ENCODE measurements at places on chromosomes 11 and 22.

DNA sequence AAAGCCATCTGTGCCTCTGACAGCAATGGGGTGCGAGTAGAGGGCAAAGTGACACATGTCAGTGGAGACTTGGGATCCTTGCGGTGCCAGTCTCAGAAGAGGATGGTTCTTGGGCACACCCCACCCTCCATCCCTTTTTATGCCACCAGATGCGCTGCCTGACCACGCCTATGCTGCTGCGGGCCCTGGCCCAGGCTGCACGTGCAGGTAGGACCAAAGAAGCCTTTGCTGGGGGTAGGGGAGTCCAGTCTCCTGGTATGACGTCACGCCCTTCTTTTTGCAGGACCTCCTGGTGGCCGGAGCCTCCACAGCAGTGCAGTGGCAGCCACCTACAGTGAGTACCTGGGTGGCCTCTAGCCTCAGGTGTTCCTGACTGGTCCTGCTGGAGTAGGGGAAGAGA is 1.5 kb downstream of the NDUFS8 start:
- DNase-seq, result no peak

DNA sequence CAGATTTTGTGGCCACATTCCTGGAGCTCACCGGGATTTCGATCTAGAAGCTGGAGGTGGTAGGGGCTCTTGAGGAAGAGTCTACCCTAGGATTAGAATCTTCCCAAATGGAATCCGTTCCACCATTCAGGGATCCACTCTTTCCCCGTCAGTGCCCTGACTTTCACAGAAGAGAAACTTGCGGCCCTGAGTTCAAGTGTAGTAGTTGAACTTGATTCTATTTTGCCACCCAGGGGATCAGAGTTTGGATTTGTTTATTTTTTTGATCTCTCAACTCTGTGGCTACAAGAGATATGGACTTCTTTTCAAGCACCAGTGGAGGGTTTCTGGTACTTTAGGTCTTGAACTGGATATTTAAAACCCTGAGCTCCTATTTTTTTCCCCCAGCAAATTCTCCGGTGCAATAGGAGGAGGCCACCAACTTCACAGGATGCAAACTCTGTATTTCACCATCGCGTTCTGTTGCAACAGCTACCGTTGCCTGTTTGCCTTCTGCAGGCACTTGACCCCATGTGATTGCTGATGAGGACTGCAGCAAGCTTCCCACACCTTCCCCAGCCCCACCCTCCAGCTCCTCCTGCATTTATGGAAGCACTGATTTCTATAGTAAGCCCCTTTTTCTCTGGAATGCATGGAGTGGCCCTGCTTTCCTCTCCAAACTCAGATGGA is 14.8 kb upstream of the MRGPRF start:
- no peak for DNase-seq

DNA sequence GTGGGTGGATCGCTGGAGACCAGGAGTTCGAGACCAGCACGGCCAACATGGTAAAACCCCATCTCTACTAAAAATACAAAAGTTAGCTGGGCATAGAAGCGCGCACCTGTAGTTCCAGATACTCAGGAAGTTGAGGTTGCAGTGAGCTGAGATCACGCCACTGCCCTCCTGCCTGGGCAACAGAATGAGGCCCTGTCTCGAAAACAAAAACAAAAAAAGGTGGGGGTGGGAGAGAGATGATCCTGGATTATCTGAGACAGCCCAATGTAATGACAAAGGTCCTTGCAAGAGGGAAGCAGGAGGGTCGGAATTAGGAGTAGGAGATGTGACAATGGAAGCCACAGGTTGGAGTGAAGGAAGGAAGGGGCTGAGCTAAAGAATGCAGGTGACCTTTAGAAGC is 87.6 kb upstream of the APOA1 start:
- DNase-seq, result peak; percentile 68

GRCh38 chr11:85699957-85700741 is 14.2 kb upstream of the CCDC89 start:
- no peak for DNase-seq

DNA sequence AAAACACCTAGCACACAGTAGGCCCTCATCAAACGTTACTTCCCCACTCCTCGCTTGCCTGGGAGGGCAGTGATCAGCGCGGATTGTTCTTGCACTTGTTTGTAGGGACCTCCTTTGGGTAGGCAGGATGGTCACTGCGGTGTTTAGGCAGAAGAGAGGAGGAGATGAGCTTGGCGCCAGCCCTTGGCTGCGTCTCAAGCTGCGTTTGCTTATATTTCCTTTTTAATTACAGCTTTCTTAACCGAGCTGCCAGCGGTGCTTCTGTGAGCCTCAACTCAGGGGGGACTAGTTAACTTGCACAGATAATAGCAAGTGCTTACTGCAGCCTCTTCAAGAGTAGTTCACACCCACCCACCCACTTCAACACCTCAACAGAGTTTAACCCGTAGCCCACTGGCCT is 15.1 kb downstream of the IFT27 start:
- no peak for DNase-seq

- DNase-seq, result no peak
Observed at GRCh38 chr11:17883946-17884345, 128.9 kb downstream of the SERGEF start.

- peak; percentile 10 for DNase-seq
Observed at GRCh38 chr11:58629857-58630256, 7.4 kb downstream of the CNTF start.

DNA sequence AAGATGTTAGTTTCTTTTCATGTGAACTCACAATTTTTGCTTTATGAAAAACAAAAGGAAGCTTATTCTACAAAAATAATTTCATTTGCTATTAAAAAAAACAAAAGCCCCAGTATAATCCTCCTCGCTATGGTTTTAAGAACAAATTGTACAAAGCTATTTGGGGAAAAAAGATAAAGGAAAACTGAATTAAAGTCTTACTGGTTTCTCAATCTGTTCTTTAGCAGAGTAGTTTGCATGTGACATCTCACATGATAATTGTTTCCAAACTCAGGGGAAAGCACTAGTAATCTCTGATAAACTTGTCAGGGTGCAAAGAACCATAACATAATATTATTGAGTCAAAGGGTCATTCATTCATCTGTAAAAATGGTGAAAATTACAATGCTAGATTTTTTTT is 2.9 kb upstream of the DDI1 start:
- DNase-seq, result no peak

GRCh38 chr11:85779956-85780640 is 30.8 kb downstream of the SYTL2 start:
- no peak for DNase-seq

Measured in naive B cell (primary cell).